Activated T-helper 1 cell treated with anti-CD3 and anti-CD28 coated beads, Interleukin-12 subunit alpha, Interleukin-12 subunit beta, Interleukin-2, Interleukin-4 antibody, amounts not matched to agents 30 ng/mL and 10 ng/mL and 1 ng/mL, durations not matched to agents 14 hours and 24 hours and 36 hours (primary cell): ENCODE measurements at places on chromosomes 6 and 20.

- DNase-seq, result no peak
These were observed 40.1 kb downstream of the CDH22 start for GRCh38 chr20:46268131-46268614.

- DNase-seq, result no peak
These were observed 203.0 kb downstream of the KCNQ5 start for GRCh38 chr6:72824833-72825232.

DNA sequence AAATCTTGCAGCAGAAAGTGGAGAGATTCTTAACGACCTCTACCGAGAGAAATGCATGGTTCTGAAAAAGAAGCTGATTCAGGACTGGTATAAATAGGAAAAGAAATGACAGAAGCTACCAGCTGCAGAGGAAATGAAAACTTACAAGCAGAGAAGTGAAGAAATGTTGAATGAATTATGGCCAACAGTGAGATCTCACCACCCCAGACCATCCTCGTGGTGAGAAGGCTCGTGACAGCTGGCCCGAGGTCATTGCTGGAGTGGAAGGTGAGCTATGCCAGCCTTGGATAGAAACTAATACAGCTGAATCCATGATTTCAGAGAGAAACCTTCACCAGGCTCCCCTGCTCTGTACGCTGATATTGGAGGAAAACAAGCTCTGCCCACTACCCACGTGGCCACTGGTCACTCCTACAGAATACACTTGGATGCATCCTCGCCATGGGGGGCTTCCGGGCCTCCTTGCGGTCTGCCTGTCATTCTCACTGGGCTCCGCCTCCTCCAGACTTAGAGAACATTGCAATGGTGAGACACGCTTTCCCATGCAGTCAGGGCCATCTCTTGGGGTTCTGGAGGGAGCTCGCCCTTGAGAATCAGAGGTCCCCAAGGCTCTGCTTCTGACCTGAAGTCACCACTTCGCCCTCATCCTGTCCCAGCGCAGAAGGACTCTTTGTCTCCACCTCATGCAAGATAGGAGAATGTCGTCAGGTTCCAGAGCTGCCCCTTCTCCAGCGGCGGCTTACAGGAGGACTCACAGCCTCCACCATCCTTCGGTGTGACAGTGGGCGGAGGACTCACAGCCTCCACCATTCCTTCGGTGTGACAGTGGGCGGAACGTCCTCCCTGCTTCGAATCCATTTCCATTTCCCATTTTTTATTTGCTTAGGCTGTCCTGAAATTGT is 10.6 kb upstream of the TUBB2B start:
- DNase-seq, result no peak

- DNase-seq, result no peak
These were observed 3.1 kb upstream of the TAB2 start for GRCh38 chr6:149314325-149314905.

- DNase-seq, result no peak
These were observed 2.5 kb upstream of the HLA-DRA start for GRCh38 chr6:32436995-32437836.

- no peak for DNase-seq
These were observed 424.4 kb upstream of the MARCKS start for GRCh38 chr6:113432521-113433334.

GRCh38 chr6:12311106-12311505 is 20.9 kb downstream of the EDN1 start:
- no peak for DNase-seq

DNA sequence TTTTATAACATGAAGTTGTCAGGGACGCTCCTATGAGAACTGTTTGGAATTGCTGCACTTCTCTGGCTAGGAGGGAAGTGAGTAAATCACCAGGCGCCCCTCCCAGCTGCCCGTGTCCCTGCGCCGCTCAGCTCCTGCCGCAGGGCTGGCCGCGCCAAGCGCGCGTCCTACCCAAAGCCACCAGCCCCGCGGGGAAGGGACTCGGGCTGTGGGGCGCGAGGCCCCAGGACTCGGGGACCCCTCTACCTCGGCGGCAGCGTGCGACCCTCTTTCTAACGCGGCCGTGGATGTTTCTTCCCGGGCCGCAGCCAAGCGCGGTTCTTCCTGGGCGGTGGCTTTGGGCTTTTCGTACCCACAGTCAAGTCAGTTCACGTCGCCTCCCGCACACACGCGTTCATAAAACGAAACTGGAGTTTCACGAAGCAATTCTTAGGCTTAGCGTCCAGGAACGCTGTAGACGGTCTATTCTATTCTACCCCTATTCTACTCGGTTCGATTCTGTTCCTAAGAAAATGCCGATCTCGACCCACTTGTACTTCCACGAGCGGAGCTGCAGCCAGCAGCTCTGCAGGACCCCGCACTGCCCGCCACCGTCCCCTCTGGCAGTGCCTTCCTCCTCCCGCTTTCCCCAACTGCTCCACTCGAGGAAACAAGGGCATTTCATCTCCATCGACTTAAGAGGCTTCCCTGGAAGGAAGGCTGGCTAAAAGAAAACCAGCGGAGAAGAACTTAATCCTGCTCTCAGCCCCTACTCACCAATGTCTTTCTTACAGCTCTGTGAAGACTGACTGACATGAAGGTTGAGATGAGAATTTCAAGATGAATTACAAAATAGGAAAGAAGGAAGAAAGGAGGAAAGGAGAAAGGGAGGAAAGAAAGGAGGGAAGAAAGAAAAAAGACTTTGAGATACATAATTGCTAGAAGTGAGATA is 15.4 kb downstream of the FOXC1 start:
- DNase-seq, result no peak

GRCh38 chr6:157233686-157234085 is 89.6 kb downstream of the TMEM242 start:
- DNase-seq, result no peak

GRCh38 chr20:10856237-10857015 is 182.6 kb upstream of the JAG1 start:
- DNase-seq, result no peak
